Activated CD4-positive, alpha-beta T cell treated with anti-CD3 and anti-CD28 coated beads, Interleukin-2, Interleukin-4, amounts not matched to agents 100 ng/mL and 50 ng/mL, durations not matched to agents 16 hours and 8 hours (primary cell): ENCODE measurements at places on chromosomes 11 and 22.

DNA sequence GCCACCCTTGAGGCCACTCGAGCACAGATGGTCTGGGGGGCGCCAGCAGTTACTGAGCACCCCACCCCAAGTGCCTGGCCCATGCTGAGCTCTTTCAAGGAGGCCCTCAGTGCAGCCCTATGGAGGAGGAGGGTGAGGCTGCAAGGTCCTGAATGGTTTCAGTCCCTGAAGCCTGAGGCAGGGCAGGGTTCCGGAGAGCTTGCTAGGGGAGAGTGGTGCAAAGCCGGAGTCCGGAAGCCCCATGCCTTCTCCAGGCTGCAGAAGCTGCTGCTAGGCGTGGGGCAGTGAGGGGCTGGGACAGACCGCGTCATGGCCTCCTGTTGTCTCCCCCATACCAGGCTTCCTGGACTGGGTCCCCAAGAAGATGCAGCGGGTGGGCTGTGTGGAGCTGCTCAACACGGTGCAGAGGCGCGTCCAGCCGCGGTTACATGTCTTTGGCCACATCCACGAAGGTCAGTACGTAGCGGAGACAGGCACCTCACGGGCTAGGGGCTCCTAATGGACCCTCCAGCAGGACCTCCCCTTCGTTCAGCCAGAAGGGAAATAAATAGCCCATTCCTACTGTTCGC lies 90.6 kb downstream of the MPPED1 start:
- no peak for DNase-seq

GRCh38 chr11:114059984-114060391 lies 477 bp downstream of the ZBTB16 start:
- DNase-seq = no peak

- DNase-seq = no peak
Observed at GRCh38 chr11:45045683-45046471, 95.2 kb upstream of the TP53I11 start.

DNA sequence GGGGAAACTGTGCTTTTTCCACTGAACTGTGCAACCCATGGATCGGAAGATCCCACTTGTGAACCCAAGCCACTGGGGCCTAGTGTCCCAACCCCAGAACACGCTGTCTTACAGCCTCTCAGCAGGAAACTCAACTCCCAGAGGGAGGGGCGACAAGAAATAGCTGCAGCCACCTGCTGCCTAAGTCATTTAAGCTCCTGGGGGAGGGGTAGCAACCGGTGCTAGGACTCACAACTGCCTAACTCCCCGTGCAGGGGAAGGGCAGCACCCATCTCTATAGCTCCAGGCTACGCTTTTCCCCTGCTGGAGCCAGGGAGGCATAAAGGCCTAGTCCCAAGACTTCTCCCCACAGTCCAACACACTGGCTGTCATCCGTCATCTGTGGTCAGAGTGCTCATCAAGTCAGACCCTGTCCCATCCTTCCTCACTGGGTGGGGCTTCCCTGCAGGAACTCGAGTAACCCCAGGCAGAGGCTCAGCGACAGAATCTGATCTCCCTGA lies 363.0 kb downstream of the LUZP2 start:
- DNase-seq = no peak

GRCh38 chr11:9708544-9708943 lies 44.7 kb downstream of the SWAP70 start:
- DNase-seq = no peak

GRCh38 chr11:45880772-45881570 lies 4.5 kb upstream of the MAPK8IP1 start:
- DNase-seq = no peak

- DNase-seq = peak; percentile 63
Observed at GRCh38 chr22:38504731-38505540, 1.2 kb downstream of the DDX17 start.

- DNase-seq = no peak
Observed at GRCh38 chr22:17471886-17472535, 91.3 kb upstream of the SLC25A18 start.

GRCh38 chr22:49181942-49182341 lies 645.7 kb downstream of the BRD1 start:
- no peak for DNase-seq

DNA sequence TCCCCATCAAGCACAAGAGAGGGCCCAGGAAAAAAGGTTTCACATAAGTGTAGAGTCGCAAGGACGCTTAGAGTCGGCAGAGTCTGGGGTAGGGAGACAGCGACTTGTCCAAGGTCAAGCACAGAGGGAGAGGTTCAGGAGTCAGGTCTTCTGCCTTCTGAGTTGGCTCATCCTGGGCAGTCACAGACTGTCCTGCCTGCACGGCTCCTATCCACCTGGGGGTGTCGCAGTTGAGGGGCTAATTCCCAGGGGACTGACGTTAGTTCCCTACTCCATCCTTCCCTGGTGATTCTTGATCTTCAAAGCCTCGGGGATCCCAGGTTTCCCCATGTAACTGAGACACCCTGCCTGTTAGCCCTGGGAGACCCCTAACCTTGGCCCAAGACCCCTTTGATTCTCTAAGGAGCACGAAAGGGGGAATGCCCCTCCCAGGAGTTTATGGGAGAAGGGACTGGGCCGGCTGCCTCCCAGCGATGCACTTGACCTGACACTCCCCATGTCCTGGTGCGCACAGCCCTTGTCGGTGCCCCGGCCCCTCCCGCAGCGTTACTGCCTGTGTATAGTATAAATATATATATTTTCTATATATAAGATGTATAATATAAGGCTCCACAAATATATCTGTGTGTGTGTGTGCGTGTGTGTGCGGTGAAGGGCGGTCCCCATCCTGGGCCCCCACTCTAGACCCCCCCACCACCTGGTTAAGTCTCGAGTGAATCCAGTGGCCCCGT lies 14.7 kb upstream of the TAB1 start:
- DNase-seq = no peak

GRCh38 chr11:120343429-120343828 lies 7.2 kb downstream of the ARHGEF12 start:
- DNase-seq = peak; percentile 47

GRCh38 chr22:38205261-38206128 lies 3.7 kb downstream of the MAFF start:
- DNase-seq = no peak

GRCh38 chr11:70944636-70945035 lies 307.7 kb downstream of the SHANK2 start:
- no peak for DNase-seq

DNA sequence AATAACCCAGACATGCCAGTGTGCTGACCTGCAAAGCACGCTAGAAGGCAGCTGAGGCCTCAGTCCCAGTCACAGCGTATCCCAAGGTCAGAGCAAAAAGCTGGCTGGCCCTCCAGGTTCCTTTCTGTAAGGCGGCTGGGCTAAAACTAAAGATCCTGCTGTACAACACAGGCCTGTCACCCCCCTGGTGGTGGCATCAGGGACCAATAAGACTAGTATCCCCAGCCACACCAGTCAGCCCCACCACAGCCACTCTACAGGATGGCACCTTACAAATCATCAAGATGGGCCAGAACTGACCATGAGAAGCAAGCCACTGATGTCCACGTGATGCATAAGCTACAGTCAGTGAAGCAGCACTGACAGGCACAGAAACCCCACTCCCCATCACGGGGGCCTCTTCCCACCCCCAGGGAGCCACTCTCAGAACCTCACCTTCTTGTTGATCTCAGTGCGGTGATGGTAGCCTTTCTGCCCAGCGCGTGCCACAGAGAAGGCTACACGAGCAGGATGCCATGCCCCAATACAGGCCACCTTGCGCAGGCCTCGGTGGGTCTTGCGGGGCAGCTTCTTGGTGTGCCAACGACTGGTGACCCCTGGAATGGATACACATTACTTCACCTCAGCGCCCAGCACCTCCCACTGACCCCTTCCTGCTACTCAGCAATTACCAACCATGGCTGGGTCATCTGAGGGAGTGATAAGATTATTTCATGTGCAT lies 5.0 kb downstream of the RPL3 start:
- no peak for DNase-seq

- DNase-seq = no peak
Observed at GRCh38 chr22:44855855-44856254, 103.5 kb downstream of the ARHGAP8 start.

DNA sequence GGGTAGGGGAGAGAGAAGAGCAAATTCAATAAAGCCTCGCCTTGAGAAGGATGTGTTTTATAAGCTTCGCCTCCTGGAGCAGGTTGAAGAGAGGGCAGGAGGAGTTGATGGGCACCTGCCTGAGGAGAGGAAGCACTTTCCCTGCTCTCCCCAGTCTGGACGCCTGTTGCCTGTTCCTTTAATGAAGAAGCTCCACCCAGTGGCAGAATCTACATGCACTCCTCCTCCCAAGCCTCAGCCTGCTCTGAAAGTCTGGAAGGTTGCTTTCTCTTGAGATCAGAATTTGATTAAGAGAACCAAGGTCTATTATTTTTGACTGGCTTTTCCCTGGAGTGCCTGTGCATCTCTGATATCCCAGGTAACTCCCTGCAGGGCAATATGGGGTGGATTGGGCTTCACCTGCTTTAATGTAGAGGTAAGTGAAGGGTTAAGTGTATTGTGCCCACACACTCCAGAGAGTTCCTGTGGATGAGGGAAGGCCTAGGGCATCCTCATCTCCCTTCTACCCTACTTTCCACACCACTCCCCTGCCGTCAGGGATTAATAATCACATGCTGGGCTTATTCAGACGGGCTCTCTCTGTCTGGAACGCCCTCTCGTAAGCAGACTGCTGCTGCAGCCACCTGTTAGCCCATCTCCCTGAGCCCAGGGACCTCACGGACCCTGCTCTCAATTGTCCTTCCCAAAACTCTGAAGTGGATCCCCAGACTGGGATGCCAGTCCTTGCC lies 22.3 kb downstream of the NTM start:
- DNase-seq = no peak
